ENCODE measurements at places on chromosomes 13 and 19. TPM values are rescaled to one million over a fixed set of nuclear protein-coding genes. Genes with fewer than 3 reads are reported as not detected.

GRCh38 chr13:51249255-51249654, 27.1 kb downstream of the FAM124A start:
- H3K4me1 ChIP-seq = peaks cover 28% of the 10 kb centered on the region
- H3K36me3 ChIP-seq = no peaks in the 10 kb centered on the region
- peaks cover 16% of the 10 kb centered on the region for H3K27me3 ChIP-seq
- DNase-seq = no peak
- H3K4me3 ChIP-seq = no peak overlapping the region
- no peak overlapping the region for H3K27ac ChIP-seq

- no peaks in the 10 kb centered on the region for H3K27me3 ChIP-seq
- H3K36me3 ChIP-seq = peaks cover 9% of the 10 kb centered on the region
- peak overlapping the region; percentile 98 for H3K27ac ChIP-seq
Observed at GRCh38 chr19:16197188-16197621, 506 bp upstream of the AP1M1 start.

- no peak for DNase-seq
- peak overlapping the region; percentile 76 for H3K4me3 ChIP-seq
- peaks cover 7% of the 10 kb centered on the region for H3K4me1 ChIP-seq
- H3K27me3 ChIP-seq = no peaks in the 10 kb centered on the region
- peaks cover 7% of the 10 kb centered on the region for H3K36me3 ChIP-seq
- peak overlapping the region; percentile 25 for H3K27ac ChIP-seq
Observed at GRCh38 chr19:11196406-11197287, 698 bp downstream of the KANK2 start.

- no peaks in the 10 kb centered on the region for H3K36me3 ChIP-seq
- no peaks in the 10 kb centered on the region for H3K27me3 ChIP-seq
- no peak for DNase-seq
- H3K4me1 ChIP-seq = peaks cover 29% of the 10 kb centered on the region
- no peak overlapping the region for H3K27ac ChIP-seq
- no peak overlapping the region for H3K4me3 ChIP-seq
Observed at GRCh38 chr13:114099191-114099590, 33.2 kb downstream of the RASA3 start.

GRCh38 chr13:22903301-22903700, 277.5 kb upstream of the SGCG start:
- no peak overlapping the region for H3K27ac ChIP-seq
- H3K4me1 ChIP-seq = no peaks in the 10 kb centered on the region

CGB8 gene
- total RNA-seq = 0.29 TPM

DNA sequence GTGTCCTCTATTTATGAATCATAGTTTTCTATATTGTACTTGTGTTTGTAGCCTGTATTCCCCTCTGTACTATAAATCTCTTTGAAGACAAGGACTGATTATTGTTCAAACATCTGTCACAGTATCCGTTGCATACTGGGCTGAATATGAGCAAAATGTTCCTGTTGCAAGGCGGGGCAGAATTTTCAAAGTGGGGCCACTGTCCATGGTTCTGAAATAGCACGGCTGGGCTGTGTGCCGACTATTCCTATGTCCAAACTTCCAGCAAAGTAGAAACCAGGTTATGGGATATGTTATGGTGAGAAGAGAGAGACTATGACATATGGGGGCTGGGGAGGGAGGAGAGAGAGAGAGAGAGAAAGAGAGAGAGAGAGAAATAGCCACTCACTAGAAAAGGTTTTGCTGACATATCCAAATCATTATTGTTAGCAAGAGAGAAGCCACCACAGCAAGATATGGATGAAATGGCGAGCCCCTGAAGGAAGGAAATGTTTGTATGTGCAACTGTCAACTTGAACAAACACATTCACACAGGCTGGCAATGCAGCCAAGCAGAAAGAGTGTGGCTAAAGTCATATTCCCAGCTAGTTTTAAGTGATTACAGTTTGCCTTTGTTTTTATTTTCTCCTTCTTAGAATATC, 107.0 kb upstream of the GPR12 start:
- no peaks in the 10 kb centered on the region for H3K36me3 ChIP-seq
- H3K4me1 ChIP-seq = no peaks in the 10 kb centered on the region
- H3K27me3 ChIP-seq = peaks cover 32% of the 10 kb centered on the region
- peak; percentile 69 for DNase-seq

DACH1 gene
- total RNA-seq = 66.8 TPM

DNA sequence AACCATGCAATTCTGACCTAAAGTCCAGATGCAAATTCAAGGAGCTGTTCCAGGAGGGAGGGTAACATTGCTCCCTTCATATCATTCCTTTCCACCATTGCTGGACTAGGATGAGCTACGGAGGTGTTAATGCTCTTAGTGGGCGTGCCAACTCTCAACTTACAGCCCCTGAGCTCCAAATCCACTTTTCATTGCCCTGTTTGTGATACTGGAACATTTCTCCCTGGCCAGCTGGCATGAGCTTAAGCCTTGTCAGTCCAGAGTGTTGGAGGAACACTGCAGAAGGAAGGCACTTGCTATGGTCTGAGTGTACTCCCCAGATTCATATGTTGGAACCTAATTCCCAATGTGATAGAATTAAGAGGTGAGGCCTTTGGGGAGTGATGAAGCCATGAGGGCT, 70.4 kb upstream of the FARP1 start:
- H3K27ac ChIP-seq = no peak overlapping the region
- H3K36me3 ChIP-seq = no peaks in the 10 kb centered on the region
- H3K4me3 ChIP-seq = no peak overlapping the region
- H3K27me3 ChIP-seq = no peaks in the 10 kb centered on the region
- peaks cover 15% of the 10 kb centered on the region for H3K4me1 ChIP-seq

KLK14 gene
- 0.99 TPM for total RNA-seq

- peaks cover 19% of the 10 kb centered on the region for H3K4me1 ChIP-seq
- no peak for DNase-seq
- peaks cover 8% of the 10 kb centered on the region for H3K36me3 ChIP-seq
- no peak overlapping the region for H3K4me3 ChIP-seq
- H3K27me3 ChIP-seq = no peaks in the 10 kb centered on the region
- no peak overlapping the region for H3K27ac ChIP-seq
Observed at GRCh38 chr13:48828962-48829411, 146.7 kb upstream of the FNDC3A start.

- H3K27me3 ChIP-seq = peaks cover 60% of the 10 kb centered on the region
- no peaks in the 10 kb centered on the region for H3K4me1 ChIP-seq
- no peak for DNase-seq
- no peaks in the 10 kb centered on the region for H3K36me3 ChIP-seq
- no peak overlapping the region for H3K4me3 ChIP-seq
- H3K27ac ChIP-seq = no peak overlapping the region
Observed at GRCh38 chr13:111610879-111611278, 290.4 kb downstream of the TEX29 start.

All from mesothelial cell of epicardium (in vitro differentiated cells).